ENCODE measurements at places on chromosomes 5 and 9.

- no peak for DNase-seq
Observed at GRCh38 chr5:138458384-138458783, 6.9 kb upstream of the EGR1 start.

GRCh38 chr9:70601000-70601951 is 186.8 kb upstream of the KLF9 start:
- no peak for DNase-seq

DNA sequence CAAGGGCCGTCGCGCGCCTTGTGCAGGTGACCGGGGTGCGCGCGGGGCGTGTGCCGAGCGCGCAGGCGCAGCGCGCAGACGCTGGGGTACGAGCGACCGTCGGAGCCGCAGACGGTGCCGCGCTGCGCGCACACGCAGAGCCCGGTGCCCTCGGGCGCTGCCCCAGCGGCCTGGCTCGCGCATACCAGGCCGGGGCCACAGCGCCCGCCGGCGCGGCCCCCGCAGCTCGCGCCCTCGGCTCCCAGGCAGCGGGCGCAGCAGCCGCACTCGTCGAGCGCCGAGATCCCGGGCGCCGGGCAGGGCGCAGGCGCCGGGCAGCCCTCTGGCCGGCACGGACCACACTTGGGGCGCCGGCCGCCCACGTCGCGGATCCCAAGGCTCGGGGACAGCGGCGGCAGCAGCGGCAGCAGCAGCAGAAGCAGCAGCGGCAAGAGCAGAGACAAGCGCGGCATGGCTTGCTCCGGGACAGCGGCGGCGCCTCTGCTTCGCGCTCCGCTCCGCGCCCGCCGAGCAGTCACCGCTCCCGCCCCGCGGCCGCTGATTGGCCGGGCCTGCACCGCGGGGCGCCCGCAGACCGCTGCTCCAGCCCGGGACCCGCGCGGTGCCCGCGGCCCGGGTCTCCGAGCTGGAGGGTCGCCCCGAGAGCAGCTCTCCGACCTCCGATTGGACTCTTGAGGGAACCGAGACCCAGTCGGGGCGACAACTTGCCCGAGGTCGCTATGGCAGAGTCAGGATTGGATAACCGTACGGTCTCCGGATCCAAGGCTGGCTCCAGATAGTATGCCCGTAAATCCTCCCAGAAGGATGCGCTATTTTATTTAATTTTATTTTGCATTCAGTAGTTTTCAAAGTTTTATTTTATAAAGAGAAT is at the start of gene IGFBPL1:
Gene IGFBPL1, minus strand, starts transcription at position 482 of the 871 bp plus-strand sequence. Its CDS starts 30 bp downstream, at position 452.
- DNase-seq, result no peak

GRCh38 chr9:111854799-111855198 is 41.8 kb upstream of the UGCG start:
- DNase-seq, result no peak

DNA sequence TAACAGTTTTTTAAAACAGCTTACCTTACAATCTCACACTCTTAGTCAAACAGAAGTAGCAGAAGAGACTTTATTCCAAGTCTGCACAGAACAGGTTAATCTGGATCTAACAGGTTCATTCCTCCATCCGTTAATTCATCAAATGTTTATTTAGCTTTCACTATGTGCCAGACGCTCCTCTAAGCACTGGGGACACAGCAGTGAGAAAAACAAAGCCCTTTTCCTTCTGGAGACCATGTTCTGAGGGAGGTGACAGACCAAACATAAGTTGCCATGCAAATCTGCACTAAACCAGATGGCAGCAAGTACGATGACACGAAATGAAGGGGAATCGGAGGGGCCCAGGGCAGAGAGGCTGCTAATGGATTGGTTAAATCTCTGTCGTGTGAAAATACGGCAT is 17.1 kb upstream of the GLIPR2 start:
- no peak for DNase-seq

DNA sequence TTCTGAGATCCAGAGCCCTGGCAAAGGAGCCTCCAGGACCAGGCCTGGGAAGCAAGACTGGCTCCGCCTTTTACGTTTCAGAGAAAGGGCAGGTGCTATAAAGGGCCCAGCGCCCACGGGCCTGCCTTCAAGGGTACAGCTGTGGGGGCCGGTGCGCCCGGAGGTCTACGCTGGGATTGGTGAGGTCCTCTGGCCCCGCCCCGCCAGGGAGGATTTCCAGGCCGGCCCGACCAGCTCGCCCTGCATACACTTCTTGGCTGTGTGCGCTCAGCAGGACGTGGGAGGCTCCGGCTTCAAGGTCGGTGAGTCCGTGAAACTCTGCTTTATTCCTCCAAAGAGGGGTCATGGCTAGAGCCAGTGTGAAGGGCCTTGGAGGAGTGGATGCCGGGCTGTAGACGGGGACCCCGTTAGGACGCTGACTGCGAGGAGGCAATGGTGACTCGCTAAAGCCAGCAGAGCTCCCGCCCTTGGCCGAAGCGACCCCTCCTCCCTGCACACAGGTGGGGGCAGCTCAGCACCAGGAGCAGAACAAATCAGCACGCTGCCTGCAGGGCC is at the start of gene CKMT2:
Gene CKMT2, plus strand, starts transcription at position 243 of the 555 bp plus-strand sequence. CDS start 17,811 bp downstream, outside the sequence.
- DNase-seq, result no peak

GRCh38 chr9:109894473-109894872 is 114.5 kb downstream of the PALM2AKAP2 start:
- DNase-seq, result no peak

- DNase-seq, result no peak
Observed at GRCh38 chr5:141753971-141754713, 72.1 kb upstream of the ARAP3 start.

DNA sequence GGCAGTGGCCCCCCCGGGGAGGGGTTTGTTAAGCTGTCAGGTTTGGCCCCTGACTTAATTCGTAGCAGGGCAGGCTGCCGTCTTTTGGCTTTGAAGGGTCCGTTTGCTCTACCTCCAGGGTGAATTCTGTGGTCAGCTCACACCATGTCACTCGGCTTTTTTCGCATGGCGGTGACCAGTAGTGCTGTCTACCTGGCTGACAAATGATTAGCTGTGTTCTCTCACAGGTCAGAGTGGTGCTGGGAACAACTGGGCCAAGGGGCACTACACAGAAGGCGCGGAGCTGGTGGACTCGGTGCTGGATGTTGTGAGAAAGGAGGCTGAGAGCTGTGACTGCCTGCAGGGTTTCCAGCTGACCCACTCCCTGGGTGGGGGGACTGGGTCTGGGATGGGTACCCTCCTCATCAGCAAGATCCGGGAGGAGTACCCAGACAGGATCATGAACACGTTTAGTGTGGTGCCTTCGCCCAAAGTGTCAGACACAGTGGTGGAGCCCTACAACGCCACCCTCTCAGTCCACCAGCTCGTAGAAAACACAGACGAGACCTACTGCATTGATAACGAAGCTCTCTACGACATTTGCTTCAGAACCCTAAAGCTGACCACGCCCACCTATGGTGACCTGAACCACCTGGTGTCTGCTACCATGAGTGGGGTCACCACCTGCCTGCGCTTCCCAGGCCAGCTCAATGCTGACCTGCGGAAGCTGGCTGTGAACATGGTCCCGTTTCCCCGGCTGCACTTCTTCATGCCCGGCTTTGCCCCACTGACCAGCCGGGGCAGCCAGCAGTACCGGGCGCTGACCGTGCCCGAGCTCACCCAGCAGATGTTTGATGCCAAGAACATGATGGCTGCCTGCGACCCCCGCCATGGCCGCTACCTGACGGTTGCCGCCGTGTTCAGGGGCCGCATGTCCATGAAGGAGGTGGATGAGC is 1.4 kb downstream of the TUBB4B start:
- DNase-seq, result no peak

GRCh38 chr5:1380910-1381309 is 36.0 kb upstream of the CLPTM1L start:
- DNase-seq, result no peak

GRCh38 chr9:126548312-126548711 is 65.4 kb upstream of the LMX1B start:
- DNase-seq, result no peak

Measured in stimulated activated CD8-positive, alpha-beta memory T cell treated with anti-CD3 and anti-CD28 coated beads, Interleukin-12 subunit alpha, Interleukin-12 subunit beta, amount 100 ng/mL, for 1 hour (primary cell).